ENCODE measurements at places on chromosomes 13 and 19.

- DNase-seq, result no peak
Measured at GRCh38 chr19:28606269-28607032, 606.5 kb downstream of the UQCRFS1 start.

GRCh38 chr13:31433207-31433606 lies 233.4 kb downstream of the B3GLCT start:
- DNase-seq, result no peak

GRCh38 chr13:114097212-114097892 lies 35.1 kb downstream of the RASA3 start:
- DNase-seq, result no peak

GRCh38 chr19:7294558-7295212 lies 471 bp upstream of the INSR start:
- peak; percentile 53 for DNase-seq

- DNase-seq, result peak; percentile 81
Measured at GRCh38 chr19:38387550-38388348, at the start of gene GGN. Gene GGN, minus strand, starts transcription at chr19:38388034. Its CDS starts 773 bp downstream, at chr19:38387261.

GRCh38 chr19:52535771-52536447 lies 8.4 kb downstream of the ZNF808 start:
- peak; percentile 56 for DNase-seq

DNA sequence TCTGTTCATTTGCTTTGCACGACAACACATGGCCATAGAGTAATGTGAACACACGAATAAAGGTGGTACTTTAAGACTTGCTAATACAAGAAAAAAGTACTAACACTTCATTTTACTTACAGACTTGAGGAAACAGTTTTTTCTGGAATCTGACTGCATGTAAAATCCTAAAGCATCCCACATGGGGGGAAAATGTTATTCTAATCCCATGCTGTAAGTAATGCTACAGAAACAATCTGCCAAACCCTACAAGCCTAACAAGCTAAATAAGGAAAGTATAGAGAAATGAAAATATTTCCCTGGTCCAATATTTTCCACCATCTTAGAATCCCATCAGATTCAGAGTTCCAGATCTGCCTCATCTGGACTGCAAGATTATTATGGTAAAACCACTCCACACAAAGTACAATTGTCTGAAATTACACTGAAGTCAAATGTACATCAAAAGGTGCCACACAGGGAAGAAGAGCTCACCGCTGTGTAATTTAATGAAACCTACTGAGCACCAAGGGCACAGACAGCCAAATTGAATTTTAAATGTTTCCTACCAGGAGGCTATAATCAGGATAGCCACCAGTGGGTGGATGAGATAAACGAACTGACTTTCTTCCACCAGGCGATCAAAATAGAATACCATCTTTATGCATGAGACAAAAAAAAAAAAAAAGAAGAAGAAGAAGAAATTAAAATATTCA lies 22.0 kb downstream of the LHFPL6 start:
- DNase-seq, result no peak

- DNase-seq, result peak; percentile 43
Measured at GRCh38 chr13:46387064-46387851, at the start of gene RUBCNL. Gene RUBCNL, minus strand, starts transcription at chr13:46387252. Its CDS starts 14,777 bp downstream, at chr13:46372475.

DNA sequence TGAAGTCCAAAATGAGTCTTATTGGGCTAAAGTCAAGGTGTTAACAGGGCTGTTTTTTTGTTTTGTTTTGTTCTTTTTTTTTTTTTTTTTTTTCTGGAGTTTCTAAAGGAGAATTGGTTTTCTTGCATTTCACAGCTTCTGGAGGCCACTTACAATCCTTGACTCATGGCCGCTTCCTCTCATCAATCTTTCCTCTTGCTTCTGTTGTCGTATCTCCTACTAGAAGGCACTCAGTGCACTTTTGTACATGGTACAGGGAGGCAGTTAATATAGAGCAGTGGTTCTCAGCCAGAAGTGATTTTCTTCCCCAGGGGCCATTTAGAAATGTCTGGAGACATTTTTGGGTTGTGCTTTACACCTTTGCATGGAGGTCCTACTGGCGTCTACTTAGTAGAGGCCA lies 546.6 kb downstream of the DCT start:
- no peak for DNase-seq

DNA sequence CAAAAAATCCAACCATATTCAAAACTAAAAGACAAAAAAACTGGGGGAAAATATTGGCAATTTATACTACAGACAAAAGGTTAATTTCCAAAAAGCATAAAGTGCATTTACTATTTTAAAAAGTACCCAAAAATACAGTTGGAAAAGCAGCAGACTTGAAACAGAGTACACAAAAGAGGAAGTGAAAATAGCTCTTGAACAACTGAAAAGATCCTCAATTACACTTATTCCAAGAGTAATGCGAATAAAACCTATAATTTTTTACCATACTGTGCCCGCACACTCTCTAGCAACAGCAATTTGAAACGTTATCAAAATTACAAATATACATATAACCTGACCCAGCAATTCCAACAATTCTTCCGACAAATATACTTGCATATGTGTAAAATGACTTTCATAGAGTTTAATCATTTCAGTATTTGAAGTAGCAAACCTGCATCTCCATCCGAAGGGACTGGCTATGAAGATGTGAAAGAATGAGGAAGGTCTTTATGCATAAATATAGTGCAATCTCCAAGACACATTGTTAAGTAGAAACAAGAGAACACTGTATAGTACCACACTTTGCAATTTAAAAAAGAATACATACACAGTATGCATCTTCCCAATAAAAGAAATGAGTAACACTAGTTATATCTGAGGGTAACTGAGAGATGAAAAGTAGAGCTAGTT lies 25.4 kb downstream of the ALG5 start:
- DNase-seq, result no peak

DNA sequence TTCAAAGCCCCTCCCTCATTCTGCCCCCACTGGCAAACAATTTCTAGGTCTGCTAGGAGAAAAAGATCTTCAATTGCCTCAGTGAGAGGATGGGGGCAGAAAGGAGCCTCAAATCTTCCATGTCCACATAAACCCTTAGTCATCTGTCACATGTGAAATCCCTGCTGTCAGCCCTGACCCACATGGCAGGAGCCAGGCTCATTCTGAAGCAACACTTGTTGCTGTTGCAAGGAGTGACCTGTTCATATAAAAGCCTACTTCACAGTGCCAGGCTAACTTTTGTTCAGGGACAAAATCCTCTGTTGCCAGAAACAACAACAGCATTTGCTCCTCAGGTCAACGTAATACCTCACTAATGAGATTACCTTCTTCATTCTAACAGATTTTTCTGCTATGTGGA lies 70.5 kb downstream of the IRS2 start:
- DNase-seq, result no peak

DNA sequence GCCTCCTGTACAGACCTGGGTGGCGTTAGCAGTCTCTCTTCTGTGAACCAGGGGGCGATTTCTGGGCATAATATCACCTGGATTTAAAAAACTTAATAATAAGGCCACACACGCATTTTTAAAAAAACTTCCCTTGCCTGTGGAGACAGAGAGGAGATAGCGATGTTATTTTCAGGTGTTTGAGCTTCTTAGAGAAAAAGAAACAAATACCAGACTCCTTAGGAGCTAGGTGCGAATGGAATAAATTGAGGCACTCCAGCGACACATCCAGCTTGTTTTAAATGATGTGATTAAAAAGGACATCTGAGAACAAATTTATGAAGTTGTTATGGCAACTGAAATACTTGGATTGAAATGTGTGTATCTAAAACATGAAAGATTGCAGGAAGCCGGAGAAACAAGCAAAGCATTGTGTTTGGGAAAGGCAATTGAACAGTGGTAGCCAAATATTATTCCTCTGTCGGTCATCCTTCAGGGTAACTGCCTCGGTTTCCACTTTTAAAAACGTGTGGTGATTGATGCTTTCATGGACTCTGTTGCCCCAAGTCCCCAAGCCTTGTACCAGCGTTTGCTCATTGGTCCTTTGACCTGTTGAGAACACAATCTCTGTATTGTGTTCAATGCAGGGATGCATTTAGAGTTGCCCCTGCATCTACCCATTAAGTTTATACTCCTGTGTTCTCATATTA lies 158.7 kb downstream of the TM9SF2 start:
- no peak for DNase-seq

DNA sequence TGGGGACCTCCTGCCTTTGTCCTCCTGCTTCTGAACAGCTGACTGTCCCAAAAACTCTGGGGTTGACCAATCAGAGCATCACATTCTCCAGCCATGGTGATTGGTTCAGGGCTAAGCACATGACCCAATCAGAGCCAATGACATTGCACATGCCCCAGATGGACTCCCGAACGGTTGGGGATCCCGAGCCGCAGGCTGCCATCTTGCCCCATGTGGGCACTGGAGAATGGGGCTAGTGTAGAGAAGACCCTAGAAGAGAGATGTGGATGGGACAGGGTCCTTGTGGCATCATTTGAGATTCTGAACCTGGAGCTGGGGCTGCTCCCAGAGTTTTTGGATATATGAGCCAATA lies 31.3 kb upstream of the PEPD start:
- no peak for DNase-seq

GRCh38 chr13:30572859-30573275 lies 44.9 kb upstream of the USPL1 start:
- DNase-seq, result no peak

DNA sequence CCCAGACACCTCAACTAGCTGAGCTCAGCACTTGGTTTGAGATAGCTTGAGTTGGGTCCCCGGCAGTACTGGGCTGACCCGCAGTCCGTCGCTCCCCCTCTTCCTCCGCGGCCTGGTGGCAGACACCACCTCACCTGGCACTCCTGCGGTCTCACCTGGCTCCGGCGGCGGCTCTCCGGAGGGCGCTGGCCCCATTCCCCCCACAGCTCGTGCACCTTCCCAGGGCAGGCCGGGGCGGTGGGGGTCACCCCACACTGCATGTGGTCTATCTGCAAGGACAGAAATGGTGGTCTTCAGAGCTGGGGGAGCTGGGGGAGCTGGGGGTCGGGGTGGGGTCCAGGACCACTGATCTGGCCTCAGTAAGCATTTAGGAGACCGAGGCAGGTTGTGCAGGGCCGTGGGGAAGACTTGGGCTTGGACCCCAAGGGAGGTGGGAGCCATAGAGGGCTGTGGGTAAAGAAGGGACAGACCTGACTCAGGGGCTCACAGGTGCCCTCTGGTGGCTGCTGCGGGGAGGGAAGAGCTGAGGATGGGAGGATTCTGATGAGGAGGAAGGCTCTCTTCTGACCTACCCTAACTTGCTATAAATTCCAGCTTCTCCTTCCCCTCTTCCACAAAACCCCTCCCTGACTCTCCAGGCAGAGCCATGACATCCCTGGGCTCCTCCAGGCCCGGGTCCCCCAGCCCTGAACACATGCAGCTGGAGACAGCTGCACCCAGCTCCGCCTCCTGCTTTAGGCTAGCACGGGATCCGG lies 6.7 kb upstream of the PLIN4 start:
- DNase-seq, result peak; percentile 75

DNA sequence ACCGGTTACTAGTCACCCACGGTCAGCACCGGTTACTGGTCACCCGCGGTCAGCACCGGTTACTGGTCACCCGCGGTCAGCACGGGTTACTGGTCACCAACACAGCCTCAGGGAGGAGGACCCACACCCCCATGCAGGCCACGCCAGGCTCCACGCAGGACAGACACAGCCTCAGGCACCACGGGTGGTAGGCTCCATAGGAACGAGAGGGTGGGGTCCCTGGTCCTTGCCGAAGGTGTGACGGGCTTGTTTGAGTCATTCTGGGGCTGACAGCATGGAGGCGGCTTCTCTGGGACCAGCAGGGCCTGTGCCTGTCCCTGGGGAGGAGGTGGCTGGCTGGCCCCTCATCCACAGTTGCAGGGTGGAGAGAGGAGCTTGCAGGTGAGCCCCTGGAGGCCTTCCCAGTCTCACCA lies 122.8 kb upstream of the SOX1 start:
- DNase-seq, result no peak

- no peak for DNase-seq
Measured at GRCh38 chr19:51927859-51928258, 587 bp downstream of the ZNF613 start.

DNA sequence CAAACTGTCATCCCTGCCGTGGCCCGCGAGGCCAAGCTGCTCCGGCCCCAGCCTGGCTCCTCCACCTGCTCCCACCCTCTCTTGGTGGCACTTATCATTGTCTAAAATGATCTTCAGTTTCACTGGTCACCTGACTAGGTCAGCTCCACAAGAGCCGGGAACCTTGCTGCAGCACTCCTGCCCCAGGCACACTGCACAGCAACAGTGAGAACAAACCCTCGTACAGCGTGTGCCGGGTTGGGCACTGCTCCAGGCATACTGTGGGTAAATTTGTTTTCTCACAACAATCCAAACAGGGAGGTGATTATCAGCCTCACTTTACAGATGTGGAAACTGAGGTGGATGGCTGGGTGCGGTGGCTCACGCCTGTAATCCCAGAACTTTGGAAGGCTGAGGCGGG lies 8.9 kb downstream of the DEDD2 start:
- DNase-seq, result no peak

DNA sequence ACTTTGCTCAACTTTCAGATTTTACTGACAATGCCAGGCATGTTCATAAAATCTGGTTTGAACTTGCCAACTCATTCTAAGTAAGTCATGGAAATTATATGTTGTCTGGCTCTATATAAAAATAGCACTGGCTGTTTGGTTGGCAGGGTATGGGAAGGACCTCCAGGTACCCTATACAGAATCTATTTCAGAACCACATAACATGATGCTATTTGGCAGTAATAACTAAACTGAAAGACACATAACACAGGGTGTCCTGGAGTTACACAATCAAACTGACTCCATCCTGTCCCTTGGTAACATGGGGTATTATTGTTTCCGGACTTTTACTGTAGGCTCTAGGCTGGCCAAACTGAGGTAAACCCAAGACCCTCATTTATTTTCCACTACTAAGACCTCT lies 248.8 kb downstream of the RGCC start:
- DNase-seq, result no peak

GRCh38 chr19:19109601-19110000 lies 28.7 kb downstream of the TMEM161A start:
- DNase-seq, result no peak

DNA sequence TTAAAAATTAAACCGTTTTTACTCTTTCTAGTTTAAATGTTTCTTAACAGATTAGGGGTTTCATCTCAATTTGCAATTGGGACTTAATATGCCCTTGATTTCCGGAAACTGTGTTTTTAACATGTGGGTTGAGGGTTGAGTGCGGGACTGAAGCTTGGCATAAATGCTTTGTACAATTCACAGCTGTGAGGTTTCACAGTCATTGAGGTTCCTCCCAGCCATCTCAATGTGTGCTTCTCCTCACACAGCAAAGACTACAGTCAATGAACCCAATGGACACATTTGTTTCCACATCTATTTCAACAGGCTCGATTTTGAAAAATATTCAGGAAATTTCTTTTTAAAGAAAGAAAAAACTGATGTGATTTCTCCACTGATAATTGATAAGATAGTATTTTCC lies 328.6 kb downstream of the TBC1D4 start:
- DNase-seq, result no peak

All from GM12891 (cell line).